ENCODE measurements at places on chromosomes 2 and 18.

DNA sequence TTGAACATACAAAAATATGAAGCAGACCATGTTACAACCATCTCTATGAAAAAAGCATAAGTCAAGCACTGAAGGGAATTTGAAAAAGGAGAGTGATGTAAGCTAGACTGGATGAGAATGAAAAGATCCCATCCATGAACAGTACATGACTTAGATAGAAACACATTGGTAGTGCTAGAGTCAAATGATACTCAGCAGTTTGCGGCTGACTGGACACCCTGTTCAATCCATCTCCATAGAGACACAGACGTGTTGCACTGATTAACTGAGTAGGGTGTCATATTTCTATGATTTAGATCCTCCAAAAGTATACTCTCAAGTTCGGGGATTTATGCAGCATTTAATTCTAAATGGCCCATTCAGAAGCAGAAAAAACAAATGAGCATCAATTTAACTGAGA, 674.3 kb upstream of the NRXN1 start:
- no peak for DNase-seq

DNA sequence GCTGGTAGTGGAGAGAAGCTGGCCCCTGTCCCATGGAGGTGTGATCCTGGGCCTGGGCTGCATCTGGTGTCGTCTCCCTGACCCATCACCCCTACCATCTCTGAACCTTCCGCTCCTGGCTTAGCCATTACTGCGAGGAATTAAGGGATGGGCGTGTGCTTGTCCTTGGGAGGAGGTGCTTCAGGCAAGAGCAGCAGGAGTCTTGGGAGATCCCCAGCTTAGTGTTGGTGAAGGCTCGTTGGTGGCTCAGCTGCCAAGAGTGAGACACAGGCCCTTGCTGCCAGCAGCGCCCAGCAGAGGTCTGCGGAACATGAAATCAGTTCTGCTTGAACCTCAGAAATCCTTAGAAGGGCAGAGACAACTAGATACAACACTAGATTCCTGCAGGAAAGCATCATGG, 59.9 kb upstream of the TGFA start:
- DNase-seq: no peak

DNA sequence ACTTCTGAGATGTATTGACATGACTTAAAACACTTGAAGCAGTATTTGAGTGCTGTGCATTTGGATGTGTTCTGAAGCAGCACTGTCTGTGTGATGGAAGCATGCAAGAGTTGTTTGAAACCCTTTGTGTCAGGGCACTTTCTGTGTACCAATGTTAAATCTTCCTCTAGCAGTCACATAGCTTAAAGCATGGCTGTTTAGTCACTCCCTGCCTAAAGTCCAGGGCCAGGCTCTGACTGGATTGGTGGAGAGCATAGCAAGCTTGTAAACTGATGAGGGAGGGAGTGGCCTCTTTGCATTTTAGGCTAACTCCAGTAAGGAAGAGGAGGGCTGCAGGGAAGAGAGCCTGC, 73.5 kb downstream of the MYO1B start:
- no peak for DNase-seq

DNA sequence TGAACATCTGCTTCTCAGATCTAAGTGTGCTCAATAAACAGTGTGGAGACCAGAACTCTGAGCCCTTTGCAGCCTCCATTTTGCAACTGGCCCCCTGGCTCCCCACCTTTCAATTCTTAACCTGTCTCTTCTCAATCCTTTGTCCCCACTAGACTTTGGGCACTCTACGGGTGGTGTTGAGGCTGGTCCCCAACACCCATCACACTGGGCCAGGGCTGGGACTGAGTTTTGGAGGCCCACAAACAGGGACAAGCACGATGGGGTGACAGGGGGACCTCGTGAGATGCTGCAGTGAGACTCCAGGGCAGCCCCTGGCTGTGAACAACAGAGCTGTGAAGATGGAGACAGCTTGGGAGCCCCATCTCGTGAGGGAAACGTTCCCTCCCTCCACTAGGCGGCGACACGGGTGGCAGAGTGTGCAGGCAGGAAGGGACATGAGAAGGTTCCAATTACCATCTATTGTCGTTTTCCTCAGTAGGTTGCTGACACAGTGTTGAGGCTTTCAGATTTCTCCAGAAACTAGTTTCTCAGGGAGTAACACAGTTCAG, 1.2 kb downstream of the ANKMY1 start:
- DNase-seq: peak; percentile 46

DNA sequence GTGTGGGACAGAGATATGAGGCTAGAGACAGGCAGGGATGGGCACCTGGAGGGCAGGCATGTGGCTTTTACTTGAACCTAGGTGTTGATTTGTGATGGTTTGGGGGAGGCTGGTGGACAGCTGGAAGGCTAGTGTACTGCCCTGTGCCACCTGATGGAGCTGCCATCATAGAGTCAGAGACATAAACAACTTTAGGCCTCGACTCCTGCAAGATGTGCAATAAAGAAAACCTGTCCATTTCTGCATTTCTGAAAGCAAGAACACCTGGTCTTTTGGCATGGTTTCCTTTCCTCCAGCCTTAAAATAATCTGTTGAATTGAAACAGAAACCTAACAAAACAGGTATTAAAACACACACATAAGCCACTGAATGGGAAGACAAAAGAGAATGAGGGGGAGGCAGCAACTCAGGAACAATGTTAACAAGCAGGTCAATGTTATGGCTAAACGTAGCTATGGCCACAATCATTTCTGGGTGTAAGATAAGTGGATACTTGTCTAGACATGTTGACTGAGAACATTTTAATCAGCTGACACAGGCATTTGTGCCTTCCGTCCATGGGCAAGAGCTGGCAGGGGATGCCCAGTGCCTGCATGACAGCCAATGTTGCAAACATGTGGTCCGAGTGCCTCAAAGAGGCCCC, 87.8 kb downstream of the KCTD1 start:
- DNase-seq: no peak

DNA sequence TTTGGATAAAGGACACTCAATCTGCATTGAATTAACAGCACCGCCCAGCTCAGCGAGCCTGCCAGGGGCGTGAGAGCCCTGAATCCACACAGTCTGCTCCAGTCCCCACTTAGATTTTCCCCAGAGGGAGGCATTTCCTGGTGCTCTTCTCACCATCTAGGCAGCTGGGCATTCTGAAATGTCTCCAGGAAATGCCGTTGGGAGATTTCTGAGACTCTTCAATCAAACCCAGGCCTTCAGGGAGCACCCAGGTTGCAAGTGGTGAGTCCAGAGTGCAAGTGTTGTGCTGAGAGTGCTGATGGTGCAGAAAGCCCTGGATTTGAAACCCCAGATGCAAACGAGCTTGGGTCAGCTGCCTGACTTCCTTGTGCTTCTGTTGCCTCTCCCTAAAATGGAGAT, 23.4 kb upstream of the TMEM37 start:
- no peak for DNase-seq

- no peak for DNase-seq
Measured at GRCh38 chr18:22233266-22233665, 63.9 kb downstream of the GATA6 start.

- DNase-seq: no peak
Measured at GRCh38 chr2:227460070-227460485, 11.9 kb upstream of the AGFG1 start.
